ENCODE measurements at places on chromosomes 6 and 20.
A peak's percentile ranks its signal among the peaks of the same experiment; 100 is the strongest.

GRCh38 chr6:5205877-5206850, 54.6 kb downstream of the LYRM4 start:
- peak; percentile 90 for DNase-seq

- peak; percentile 18 for DNase-seq
Measured at GRCh38 chr6:136846046-136846445, 23.7 kb downstream of the PEX7 start.

DNA sequence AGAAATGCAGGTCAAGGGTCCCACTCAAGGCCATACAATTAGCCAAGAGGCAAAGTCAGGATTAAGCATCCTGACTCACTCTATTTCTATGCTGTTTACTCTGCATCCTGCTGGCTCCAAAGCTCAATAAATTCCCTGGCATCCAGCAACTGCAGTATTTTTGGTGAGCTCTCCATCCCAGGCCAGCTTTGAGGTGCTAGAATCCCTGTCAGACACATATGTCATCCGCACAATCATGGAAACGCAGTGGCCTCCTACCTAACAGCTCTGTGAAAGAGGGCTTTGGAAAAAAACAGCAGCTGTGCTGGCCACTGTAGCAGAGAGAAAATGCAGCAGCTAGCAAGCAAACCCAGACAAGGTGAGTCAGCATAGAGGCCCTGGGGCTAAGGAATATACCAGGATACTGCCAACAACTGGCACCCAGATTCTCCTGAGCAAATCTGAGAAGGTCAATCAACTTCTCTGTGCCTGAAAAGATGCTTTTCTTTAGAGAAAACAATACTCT, 58.4 kb downstream of the ANKEF1 start:
- DNase-seq: no peak

DNA sequence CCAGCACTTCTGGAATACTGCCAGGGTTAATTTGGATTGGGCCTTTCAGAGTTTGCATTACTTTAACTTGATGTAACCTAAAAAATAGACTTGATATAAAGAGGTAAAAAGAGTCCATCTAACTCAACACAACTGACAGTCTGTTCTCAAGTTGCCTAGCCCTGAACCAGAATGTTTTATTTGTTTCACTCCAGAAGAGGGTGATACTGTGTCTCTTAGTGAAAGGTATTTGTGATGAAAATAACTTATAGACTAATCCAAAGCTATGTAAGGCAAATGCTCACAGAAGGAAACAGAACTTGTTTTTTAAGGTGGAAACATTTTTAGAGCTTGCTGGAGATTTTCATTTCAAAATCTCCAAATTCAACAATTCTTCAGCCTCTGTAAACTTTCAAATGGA, 469.1 kb upstream of the RUNX2 start:
- no peak for DNase-seq

- DNase-seq: no peak
Measured at GRCh38 chr6:85506441-85507093, 56.7 kb downstream of the NT5E start.

DNA sequence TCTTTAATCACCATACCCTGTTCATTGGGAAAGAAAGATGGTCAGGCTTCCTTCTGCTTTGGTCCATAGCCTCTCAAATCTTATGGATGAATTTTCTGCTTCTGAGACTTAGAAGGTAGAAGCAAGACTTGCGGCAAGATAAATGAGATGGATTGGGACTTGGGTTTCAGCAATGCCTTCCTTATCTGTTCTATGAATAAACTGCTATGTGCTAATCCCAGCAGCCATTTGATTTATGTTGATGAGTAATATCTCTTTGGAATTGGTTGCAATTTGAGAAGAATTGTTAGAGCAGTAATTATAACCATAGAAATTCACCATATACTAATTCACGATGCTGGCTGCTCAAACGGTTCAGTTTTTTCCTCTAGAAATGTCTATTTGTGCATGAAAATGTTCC, 48.3 kb downstream of the TXLNB start:
- DNase-seq: no peak

- peak; percentile 13 for DNase-seq
Measured at GRCh38 chr6:88989215-88989614, 25.8 kb upstream of the RNGTT start.

GRCh38 chr6:7484666-7485065, 56.8 kb upstream of the DSP start:
- DNase-seq: no peak

- no peak for DNase-seq
Measured at GRCh38 chr20:4828830-4829513, 107.3 kb downstream of the PRND start.

DNA sequence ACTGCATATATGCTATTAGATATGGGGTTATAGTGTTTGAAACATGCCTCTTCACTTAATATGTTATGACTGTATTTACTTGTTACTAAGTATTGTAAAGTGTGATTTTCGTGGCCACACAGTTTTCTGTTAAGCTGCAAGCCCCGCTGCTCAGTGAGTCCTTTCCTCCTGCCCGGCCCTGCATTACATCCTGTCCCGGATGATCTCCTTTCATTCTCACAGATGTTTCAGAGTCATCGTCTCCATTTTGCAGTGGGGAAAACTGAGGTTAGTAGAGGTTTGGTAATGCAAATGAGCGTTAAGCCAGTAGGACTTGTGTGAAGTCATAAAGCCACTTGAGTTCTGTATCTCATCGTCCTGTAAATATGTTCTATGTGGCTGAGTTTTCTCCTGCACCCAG, 155.5 kb downstream of the CFAP61 start:
- DNase-seq: no peak

DNA sequence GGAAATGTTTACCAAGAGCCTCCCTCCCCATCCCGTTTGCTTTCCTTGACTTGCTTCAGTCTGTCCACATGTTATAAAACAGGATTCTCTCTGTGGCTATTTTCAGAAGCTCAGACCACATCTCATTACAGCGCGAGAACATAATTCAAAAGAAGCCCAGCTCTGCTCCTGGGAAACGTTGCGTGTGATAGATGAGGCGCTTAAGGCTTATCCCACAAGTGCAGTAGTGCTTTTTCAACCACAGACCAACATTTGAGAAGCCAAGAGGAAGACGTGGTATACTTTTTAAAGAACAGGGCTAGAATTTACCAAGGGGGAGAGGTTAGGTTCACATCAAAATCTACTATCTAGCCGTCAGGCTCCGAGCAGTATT, 239.5 kb downstream of the SLC24A3 start:
- no peak for DNase-seq

- DNase-seq: no peak
Measured at GRCh38 chr20:60050193-60050947, 92.1 kb downstream of the CDH26 start.

DNA sequence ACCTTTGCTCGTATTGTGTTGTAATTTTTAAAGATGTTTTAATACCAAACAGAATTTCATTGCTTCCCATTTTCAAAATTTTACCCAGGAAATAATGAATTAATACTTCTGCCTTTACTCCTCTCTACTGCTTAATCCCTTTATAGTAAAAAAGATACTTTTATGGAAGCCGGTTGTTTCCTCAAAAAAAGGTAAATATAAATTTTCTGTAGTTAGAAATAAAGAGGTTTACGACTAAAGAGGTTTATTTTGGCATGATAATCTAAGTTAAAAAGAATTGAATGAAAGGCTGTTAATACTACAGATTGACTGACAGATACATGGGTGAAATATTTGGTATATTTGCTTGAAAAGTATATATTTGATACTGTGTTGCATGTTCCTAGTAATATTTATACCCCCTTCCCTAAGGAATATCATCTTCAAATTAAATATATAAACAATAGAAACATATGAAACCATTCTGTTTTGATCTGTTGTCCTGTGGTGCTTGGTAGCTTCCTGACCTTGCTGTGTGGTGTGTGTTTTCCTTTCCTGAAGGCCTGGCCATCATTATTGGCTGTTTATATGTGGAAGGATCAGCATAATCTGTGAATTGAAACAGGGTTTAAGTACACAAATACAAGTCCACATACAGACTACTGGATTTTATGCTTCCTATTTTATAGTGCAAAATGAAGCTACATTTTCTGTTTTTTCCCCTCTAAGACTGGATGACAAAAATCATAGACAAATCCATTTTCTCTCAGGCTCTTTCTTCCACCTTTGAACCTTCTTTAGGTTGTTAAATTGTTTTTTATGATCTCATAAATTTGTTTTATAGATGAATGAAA, 2.3 kb downstream of the LIN28B start:
- no peak for DNase-seq

DNA sequence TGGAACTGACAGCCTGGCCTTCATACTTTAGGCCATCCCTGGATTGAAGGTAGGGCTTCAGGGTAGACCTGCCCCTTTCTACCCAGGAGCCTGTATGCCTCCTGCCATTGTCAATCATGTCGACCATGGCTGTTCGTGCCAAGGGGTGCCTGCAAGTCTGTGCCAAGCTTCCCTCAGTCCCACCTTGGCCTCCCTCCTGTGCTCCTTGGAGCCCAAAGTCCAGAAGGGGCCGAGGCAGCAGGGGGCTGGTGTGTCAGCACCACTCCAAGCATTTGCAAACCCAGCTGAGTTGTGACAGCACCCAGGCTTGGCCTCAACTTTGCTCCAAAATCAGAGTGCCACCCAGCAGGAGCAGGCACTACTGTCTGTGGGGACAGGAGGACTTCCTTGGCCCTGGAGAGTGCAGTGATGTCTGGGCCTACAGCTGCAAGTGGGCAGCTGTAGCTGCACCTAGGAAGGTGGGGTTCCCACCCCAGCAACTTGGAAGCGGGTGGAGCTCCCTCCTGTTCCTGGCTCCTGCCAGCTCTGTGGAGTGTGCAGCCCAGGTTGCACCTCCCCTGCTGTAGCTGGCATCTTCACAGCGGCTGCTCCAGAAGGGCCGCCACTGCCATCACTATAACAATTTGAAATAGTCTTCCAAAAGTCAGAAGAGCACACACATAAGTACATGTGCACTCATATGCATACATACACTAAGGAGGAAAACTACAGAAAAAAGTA, 1719.3 kb downstream of the HACE1 start:
- DNase-seq: no peak

GRCh38 chr6:82275686-82276085, 28.1 kb upstream of the IBTK start:
- DNase-seq: no peak

GRCh38 chr6:145841668-145842067, 27.1 kb upstream of the FBXO30 start:
- DNase-seq: no peak

GRCh38 chr6:147624946-147625515, 116.5 kb downstream of the SAMD5 start:
- DNase-seq: no peak

- no peak for DNase-seq
Measured at GRCh38 chr20:57268399-57269076, 2.1 kb upstream of the BMP7 start.

DNA sequence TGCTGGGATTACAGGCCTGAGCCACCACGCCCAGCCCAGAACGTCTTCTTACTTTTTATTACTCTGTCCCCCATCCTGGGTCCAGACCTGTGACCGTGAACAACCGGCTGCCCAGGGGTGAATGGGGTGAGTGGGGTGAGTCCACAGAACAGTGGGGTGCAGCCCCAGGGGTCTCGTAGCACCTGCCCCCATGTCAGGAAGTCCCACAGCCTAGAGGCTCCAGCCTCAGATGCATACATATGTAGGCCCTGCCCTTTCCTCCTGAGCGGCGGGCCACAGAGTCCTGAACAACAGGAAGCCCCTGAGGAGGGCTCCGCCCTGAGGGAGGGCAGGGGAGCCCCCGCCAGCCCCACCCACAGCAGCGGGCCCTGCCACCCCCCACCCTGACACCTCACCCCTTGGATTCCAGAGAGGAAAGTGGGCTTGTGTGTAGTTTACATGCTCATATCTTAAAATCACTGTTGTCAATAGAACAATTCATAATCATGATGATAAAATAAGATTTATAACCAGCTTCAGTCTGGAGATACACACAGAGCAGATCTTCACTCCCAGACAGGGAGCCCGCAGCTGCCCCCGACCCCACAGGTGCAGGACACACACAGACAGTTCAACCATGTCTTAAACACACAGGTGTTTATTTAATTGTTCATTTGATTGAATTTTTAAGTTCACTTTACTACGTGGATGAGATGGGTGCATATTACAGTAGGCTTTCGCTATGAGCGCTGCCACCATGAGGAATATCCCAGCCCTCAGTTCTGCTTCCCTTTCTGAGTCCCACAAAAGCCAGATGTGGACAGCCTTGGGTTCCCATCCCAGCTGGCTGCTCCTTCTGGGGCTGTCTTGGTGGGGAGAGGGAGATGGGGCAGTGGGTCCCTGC, 12.4 kb upstream of the GMEB2 start:
- DNase-seq: no peak

DNA sequence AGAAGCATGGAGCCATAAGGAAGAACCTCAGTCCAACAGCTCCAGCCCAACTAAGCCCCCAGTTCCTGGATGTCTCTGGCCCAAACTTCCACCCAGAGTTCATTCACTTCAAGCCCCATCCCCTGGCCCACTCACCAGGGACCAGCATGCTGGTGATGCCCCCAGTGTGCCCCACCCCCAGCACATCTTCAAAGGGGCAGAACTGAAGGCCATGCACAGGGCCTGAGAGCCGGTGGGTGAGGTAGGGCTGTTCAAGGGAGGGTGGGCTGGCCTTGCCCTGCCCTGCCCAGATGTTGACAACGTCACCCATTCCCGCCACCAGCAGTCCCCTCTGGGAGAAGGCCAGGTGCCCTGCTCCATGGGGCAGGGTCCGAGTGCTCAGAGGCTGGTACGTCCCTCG, 3.6 kb downstream of the B3GALT4 start:
- DNase-seq: no peak

GRCh38 chr20:19713822-19714578, 44.1 kb upstream of the RIN2 start:
- DNase-seq: no peak

GRCh38 chr6:137697267-137697938, 169.7 kb upstream of the TNFAIP3 start:
- DNase-seq: no peak

DNA sequence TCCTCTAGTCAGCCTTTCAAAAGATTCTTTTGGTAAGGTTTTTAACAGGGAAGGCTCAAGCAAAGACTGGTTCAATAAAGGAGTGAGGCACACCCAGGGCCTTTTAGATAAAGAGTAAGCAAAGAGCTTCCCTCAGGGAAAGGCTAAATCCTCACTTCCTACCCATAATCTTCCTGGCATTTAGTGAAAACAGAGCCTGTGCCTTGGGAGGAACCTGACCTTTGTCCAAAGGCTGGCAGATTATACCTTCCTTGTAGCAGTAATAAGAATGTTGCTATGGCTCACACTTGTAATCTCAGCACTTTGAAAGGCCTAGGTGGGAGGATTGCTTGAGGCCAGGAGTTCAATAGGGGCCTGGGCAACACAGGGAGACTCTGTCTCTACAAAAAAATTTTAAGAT, 280.1 kb upstream of the PLCB4 start:
- no peak for DNase-seq

- no peak for DNase-seq
Measured at GRCh38 chr6:37535759-37536490, 36.2 kb upstream of the CCDC167 start.

GRCh38 chr20:49984426-49985153, 1.8 kb downstream of the SNAI1 start:
- DNase-seq: no peak

Data from midbrain (tissue), 1 donor.